ENCODE measurements at places on chromosomes 1 and 21.

GRCh38 chr1:158496374-158496773 is 24.4 kb downstream of the OR10R2 start:
- no peak for DNase-seq

- no peak for DNase-seq
Measured at GRCh38 chr1:167631386-167631935, 1.4 kb downstream of the RCSD1 start.

DNA sequence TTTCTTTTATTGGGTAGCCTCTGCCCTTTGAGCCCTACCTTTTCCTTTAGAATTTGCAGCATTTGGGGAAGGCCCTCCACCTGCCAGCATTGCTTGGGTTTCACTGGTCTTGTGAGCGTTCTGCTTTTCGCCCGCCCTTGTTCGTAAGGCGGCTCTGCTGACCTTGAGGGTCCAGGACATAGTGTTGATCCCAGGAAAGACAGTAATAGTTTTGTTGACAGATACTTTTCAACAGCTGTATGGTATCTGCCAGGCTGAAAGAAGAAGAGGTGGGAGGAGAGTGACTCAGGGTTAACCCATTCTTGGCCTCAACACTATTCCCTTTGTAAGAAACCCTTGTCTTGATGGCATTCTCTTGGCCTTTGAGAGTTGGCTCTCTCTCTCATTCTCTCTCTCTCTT is 113.4 kb upstream of the SPAG17 start:
- DNase-seq: no peak

DNA sequence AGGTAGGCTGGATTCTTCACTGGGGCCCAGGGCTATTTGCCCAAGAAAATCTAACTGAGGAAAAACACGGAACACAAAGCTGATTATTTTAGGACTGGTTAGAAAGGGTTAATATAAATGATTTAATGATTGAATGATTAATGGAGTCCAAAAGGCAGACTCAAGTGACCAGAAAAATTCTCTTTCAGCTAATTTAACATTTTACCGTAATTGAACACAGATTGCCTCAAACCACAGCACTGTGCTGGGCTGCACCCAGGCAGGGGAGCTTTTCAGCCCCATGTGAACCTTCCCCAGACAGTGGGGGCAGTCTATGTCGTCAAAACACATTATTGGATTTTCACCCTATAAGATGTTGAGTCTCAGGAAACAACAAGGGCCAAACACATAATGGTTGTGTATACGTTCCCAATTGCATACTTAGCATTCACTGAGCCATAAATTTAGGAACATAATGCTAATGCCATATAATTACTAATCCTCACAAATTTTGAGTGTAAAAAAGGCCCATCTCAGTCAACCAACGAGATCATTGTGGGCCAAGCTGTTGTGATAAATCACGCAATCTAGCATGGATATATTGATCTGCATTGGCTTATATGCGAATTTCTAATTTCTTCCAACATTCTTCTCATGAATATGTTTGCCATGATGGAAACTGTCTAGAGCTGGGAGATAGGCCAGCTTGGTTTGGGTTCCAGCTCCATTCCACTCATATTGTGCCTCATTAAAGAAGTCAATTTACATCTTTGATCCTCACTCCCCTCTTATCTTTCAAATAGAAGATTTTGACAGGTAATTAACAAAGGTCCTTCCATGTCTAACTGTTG is 27.7 kb downstream of the DSCAM start:
- DNase-seq: no peak

DNA sequence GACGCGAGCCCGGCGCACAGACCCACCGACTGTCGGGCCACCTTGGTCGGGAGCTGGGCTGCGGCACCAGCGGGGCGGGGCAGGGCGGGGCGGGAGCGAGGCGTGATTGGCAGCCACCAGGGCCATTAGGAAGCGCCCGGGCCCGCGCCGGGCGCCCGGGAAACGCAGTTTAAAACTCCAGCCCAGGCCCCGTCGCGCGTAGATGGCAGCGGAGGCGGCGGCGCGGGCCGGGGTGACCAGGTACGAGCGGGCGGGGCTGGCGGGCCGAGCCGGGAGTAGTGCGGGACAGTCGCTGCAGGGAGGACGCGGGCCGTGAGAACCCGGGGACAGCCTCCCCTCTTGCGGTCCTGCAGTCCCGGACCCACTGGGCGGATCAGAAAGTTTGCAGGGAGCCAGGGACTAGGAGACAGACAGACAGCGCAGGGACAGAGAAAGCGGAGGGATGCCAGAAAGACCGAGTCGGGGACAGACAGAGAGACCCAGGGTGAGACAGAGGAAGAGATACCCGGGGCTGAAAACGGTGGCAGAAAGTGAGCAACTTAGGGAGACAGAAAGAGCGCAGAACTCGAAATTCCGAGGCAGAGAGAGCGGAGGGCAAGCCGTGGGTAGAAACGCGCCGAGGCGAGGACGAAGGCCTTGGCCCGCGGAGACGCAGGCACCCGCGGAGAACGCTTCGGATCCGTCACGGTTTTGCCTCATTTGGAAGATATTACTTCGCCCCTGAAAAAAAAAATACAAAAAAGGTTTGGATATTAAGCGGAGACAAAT is at the start of gene DMBX1:
DMBX1 (plus strand) TSS at position 199 of the 768 bp plus-strand sequence. CDS start 17,175 bp downstream, outside the sequence.
- peak; percentile 45 for DNase-seq

GRCh38 chr1:238001818-238002217 is 111.1 kb upstream of the ZP4 start:
- no peak for DNase-seq

DNA sequence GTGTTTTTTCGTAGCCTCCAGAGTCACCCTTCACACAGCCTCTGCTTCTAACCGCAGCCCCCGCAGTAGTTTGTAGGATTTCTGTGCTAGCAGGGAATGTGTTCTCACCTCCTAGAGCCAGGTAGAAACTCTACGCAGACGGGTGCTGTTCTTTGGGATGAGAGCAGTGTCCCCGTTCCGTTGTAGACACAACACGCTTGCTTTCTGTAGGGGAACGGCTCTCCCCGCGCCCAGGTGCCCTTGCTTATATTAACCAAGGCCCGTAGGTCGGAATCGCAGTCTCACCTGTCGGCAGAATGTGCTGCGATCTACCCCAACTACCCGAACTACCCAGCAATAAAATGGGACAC is 111.8 kb upstream of the NBPF11 start:
- no peak for DNase-seq

GRCh38 chr1:53681977-53682685 is 56.8 kb downstream of the GLIS1 start:
- DNase-seq: peak; percentile 17

DNA sequence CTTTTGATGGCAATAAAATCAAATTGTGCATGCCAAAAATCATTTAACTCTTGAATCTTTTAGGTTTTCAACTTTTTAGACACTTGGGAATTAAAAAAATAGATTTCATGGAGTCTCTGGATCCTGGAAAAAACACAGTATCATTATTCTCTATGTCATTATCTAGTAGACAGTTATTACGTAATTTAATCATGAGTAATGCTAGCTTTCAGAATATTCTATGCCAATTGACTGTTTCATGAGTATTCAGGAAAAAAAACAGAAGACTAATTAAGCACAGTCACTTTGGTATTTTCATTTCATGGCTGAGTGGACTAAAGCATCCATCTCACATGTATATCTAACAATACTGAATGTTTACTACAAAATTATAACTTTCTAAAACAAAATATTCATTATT is 44.0 kb downstream of the ODF2L start:
- no peak for DNase-seq

DNA sequence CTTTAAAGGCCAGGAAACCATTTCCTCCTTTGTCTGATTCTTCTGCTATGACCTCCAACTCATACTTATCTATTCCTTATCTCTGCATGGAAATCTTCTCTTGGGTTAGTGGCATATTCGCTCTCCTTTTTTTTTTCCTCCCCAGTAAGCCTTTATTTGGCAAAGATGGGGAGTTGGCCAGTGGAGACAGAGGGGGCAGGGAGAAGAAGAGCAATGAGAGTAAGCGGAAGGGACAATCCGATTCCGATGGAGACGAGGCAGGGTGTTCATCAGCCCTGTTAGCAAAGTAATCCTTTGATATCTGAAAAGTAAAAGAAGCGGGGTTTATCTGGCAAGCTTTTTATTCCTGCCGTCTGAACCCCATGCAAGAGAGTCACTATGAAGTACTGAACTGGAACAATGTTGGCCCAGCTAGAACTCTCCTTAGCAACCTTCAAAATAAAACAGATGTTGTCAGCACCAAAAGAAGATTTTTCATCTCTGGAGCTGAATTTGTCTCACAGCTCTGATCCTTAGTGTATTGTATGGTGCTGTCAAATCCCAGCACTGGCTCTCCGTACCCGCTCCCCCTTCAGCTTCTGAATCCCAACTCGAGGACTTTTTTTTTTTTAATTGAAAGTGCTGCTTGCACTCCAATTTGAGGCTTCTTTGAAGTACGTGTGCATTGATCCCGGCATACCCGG is 40.9 kb downstream of the PTGFRN start:
- no peak for DNase-seq

- DNase-seq: no peak
Measured at GRCh38 chr1:40929155-40929554, 50.3 kb upstream of the CTPS1 start.

- DNase-seq: no peak
Measured at GRCh38 chr1:56094168-56094567, 485.2 kb downstream of the PLPP3 start.

GRCh38 chr1:165907256-165907857 is 79.9 kb downstream of the UCK2 start:
- no peak for DNase-seq

- no peak for DNase-seq
Measured at GRCh38 chr1:154773551-154773950, 96.5 kb downstream of the KCNN3 start.

DNA sequence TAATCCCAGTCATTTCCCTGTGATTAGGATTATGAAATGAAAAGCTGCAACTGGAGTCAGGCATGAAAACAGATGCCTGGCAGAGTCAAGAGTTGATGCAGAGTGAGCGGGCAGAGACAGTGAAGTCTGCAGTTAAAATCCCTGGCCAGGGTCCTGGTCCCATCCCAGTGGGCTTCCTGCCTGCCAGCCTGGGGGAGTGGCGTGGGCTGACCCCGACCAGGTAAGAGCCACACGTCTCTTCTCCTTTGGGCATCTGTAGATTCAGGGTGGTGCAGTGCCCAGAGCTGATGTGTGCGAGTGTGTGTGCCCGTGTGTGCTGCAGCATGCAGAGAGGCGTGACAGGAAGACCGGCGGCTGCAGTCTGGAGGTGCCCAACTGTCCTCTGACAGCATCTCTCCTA is 6.2 kb upstream of the KIAA1614 start:
- DNase-seq: no peak

DNA sequence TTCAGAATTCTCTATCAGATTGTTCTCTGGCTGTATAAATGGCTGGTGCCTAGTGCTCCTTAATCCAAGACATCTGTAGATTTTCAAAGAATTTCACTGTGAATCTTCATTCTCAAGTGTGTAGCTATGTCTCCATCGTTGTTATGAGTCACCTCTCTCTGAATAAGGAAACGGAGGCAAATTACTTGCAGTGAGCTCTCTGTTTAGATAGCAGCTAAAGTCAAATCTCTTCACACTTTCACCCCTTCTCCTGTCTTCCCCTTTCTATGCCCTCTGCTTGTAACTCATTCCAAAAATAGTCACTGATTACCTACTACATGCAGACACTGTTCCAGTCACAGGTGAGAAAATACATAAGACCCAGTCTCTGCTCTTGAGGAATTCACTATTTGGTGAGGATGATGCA is 39.7 kb downstream of the CHML start:
- DNase-seq: no peak

- no peak for DNase-seq
Measured at GRCh38 chr1:54814571-54814970, 13.4 kb upstream of the TTC22 start.

- no peak for DNase-seq
Measured at GRCh38 chr1:192167911-192168700, 9.8 kb downstream of the RGS18 start.

DNA sequence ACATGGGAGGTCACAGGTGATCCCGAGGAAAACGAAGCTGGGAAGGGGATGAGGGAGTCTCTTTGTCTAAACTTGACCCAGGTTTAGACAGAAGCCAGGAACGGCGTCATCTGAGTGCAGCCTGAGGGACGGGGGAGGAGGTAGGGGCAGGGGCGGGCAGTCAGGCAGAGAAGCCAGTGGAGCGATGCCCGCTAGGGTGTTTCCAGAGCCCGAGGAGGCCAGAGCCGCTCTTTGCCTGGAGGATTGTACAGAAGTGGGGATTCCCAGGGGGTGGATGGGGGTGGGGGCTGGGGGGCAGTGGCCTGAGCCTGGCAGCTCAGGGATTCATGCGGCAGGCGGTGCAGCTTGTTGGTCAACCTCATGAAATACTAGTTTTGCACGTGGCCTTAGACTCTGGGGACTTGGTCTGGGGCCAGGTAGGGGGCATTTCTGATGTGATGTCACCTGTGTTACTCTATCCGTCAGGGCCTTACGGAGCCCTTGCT is 58.4 kb downstream of the VPS26C start:
- no peak for DNase-seq

DNA sequence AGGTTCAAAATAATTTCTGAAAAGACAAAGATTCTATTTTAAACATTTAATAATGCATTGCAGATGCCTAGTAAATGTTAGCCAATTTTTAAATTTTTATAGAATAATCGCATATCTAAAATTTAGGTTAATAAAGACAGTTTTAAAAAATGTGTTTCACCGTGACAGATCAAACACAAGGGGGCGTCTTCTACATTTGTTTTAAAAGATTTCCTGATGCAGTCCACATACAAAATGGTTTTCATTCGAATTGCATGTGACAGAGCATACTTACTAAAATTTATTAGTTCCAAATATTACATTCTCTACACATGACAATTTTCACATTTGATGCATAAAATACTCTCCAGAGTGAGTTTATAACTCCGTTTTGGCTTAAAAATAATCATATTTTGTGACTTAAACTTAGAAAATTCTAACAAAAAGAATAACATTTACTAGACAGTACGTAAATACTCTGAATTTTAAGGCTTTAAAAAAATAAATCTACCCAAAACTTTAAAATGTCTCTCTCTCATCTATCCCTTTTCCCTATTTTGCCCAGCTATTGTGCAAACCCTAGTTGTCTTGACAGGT is 75.5 kb downstream of the ADAMTS1 start:
- no peak for DNase-seq

DNA sequence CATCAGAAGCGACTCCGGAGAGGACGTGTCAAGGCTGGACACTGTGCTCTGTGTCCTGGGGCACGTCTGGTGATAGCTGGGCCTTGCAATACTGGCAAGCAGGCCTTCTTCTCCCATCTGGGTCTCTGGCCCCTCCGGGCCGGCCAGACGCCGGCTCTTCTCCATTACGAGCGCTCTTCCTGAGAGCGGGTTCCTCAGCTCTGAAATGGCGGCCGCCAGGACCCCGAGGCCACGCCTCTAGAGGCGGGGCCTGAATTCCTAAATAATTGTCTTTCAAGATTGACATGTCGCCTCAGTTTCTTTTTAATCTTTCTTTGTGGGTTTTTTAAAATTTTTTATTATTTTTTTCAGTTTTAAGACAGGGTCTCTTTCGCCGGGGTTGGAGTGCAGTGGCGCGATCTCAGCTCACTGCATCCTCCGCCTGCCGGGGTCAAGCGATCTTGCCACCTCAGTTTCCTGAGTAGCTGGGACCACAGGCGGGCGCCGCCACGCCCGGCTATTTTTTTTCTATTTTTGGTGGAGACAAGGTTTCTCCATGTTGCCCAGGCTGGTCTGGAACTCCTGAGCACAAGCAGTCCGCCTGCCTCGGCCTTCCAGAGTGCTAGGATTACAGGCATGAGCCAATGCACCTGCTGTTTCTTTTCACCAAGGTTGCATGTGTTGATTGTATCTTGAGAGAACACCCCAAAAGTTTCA is 9.2 kb downstream of the RNF2 start:
- no peak for DNase-seq

- no peak for DNase-seq
Measured at GRCh38 chr21:35231090-35231489, 182.0 kb upstream of the RUNX1 start.
